H54 (cell line): ENCODE measurements at places on chromosomes 11 and 22.

- no peak for DNase-seq
Observed at GRCh38 chr22:40055143-40055883, 60.6 kb downstream of the FAM83F start.

DNA sequence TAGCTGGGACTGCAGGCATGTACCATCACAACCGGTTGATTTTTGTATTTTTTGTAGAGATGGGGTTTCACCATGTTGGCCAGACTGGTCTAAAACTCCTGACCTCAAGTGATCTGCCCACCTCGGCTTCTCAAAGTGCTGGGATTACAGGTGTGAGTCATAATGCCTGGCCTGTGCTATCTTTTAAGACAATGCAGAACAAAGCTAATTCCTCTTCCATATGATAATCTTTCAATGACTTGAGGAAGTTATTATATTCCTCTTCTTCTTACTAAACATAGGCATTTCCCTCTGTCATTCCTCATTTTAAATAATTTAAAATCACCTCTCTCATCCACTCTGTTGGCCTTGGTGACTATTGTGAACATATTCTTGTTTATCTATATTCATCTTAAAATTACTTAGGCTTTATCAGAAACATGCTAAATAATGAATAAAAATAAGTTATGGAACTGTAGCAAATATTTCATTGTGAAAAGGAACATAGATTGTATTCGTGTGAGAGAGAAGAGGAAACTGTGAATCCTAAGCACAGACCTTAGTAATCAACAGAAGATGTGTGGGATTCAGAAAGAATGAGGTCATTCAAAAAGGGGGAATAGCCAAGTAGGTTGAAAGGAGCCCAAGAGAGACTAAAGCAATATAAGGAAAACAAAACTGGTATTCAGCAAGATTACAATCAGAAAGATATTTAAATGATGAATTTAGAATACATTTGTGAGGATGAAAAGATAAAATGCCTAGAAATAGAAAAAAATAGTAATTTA is 269.4 kb downstream of the TTC28 start:
- peak; percentile 9 for DNase-seq

- peak; percentile 29 for DNase-seq
Observed at GRCh38 chr11:112613051-112613972, 347.9 kb upstream of the NCAM1 start.

DNA sequence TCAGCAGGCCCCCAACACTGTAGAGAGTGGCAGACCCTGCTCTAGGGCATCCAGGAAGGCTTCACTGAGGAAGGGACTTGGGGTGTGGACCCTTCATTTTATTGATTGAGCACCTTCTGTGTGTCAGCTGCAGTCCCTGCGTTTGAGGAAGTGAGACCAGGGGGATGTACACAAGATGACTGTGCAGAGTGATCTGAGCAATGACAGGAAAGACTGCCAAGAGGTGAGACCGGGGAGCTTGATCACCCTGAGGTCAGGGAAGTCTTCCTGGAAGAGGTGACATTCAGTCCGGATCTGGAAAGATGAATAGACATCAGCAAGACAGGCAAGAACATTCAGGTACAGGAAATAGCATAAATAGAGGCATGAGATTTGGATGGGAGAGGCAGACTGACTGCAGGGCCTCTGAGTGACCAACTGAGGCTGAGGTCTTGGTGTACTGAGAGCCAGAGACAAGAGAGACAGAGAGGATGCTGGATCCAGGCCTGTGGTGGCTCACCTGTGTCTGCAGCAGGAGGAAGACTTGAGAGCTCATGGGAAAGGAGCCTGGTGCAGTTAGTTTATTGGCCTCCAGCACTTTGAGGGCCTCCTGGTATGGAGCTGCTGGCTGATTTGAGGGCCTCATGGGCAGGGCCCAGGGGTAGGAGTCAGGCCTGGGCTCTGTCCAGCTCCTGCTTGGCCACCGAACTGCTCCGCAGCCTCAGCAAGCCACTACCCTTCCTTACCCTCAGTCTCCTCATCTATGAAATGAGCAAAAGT is 5.2 kb downstream of the DGAT2 start:
- DNase-seq = no peak
